ENCODE measurements at places on chromosomes 1 and 21.

GRCh38 chr1:194300340-194300739 lies 1113.9 kb upstream of the B3GALT2 start:
- no peak for DNase-seq

DNA sequence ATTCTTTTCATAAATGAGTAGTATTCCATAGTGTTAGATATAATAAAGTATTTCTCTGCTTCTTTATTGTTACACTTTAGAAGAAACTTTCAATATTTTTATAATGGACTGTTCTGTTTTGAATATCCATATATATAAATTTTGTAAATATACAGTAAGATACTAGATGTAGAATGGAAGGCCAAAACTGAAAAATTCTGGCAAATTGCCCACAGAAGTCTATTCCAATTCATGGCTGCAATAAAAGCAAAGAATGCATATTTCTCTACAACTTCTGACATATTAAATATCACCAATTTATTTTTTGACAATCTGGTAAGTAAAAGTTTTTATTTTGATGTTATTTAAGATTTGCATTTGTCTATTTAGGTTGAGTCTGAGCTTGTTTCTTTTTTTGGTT lies 532.5 kb downstream of the NCAM2 start:
- no peak for DNase-seq

DNA sequence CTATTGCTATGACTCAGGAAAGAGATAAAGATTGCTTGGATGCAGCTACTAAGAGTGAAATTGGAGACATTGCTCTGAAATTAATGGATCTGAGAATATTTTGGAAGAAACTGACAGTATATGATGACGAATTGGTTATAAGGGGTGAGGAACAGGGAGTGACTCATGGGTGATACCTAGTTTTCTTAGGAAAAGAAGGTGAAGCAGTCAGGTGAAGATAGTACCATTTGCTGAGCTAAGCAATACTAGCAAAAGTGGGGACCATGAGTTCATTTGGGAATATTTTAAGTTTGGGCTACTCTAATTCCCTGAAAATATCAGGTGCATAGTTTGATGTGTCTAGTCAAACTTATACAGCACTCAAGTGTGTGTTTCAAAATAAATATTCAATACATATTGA lies 260.1 kb upstream of the NFIA start:
- DNase-seq, result no peak

GRCh38 chr1:224217655-224218623 lies 34.9 kb downstream of the DEGS1 start:
- DNase-seq, result no peak

DNA sequence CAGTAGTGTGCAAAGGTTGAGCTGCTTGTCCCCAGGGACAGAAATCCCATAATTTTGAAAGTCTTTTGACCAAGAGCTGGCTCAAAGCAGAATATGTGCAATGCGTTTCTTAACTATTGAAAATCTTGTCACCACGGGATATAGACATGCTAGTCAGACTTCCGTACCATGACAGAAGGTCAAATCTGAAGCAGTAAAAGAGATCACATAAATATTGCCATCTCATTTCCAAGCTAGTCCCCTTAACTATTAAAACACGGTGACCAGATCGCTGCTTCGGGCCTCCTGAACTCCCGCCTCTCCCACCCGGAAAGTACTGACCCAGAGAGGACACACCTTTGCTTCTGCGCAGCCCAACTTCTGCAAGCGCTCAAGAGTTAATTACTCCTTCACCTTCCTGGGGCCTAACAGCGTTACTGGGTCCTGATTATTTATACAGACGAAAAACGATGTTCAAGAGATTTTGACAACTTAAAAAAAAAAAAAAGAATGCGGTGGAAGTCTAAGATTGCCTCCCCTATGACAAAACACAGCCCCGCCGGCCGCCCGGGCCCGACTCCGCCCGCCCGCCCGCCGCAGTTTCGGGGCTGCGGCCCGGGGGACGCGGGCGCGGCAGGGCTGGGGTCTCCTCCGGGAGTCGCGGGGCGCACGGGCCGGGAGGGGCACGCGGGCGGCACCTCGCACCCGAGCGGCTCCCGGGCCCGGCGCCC lies 692 bp downstream of the SORT1 start:
- no peak for DNase-seq

- no peak for DNase-seq
These were observed 13.2 kb downstream of the TMEM240 start for GRCh38 chr1:1527092-1527816.

GRCh38 chr1:92958203-92958970 lies 2.9 kb downstream of the DIPK1A start:
- no peak for DNase-seq

GRCh38 chr1:22780696-22781095 lies 70.1 kb downstream of the EPHB2 start:
- DNase-seq, result no peak

DNA sequence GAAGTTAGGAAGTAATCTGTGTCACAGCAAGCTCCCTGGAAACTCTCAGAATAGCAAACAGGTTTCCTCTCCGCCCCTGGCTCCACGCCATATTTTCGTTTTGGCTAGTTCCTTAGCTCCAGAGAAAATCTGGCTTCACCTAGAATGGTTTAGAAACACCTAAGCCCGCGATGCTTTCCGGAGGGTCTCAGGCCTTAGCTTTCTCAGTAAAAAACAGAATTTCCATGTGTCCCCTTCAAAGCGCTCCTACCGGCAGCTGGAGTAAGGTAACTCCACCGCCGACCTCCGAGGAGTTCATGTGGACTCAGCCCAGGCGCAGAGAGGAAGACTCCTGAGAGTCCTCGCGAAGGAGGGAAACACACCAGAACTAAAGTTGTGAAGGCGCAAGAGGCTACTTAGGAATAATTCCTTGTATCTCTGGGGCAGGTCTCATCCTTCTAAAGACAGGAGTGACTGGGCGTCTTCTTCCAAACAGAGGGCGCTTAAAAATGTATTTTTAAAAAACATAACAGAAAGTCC lies 406 bp downstream of the KIAA0040 start:
- DNase-seq, result no peak

- DNase-seq, result no peak
These were observed 72.2 kb upstream of the CD34 start for GRCh38 chr1:207983044-207983635.

DNA sequence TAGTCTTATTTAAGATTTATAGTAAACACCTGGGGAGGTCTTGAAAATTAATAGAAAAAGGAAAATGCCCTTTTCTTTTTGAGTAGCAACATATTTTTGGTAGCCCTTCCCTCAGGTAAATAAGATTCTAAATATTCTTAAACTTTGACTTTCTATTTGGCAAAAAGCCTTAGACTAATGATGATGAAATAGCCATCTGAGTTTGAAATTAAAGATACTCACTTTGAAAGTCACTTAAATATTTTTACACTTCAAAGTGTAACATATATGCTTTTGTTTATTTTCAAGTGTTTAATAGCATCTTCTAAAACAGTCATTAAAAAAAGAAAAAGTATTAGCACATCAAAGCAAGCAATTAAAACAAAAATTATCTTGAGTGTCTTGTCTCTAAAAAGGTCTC lies 135.1 kb downstream of the NEK7 start:
- no peak for DNase-seq

DNA sequence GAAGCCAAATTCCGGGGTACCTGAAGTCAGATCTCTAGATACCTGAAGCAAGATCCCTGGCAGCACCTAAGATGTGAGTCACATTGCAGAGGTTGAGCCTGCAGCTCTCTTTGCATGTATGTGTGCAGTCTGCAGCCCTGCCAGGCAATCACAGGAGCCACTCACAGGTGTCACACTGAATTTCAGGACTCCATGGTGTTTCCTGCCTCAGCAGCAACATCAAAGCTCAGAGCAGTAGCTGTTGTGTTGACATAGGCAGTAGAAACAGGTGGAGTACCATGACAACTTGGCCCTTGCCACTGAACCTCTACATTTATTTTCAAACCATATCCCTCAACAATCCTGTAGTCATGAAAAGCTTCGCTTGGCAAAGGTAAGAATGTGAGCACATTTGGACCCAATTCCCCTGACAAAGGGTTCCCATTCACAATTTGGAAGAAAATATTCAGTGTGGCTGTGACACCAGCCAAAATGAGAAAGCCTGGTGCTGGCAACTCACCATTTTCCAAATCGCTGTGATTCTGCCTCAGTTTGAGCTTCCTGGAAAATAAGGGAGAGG lies 419.8 kb upstream of the NFIA start:
- no peak for DNase-seq

GRCh38 chr1:183272390-183272848 lies 86.4 kb downstream of the LAMC2 start:
- DNase-seq, result no peak

- DNase-seq, result no peak
These were observed 123.5 kb downstream of the SLC45A1 start for GRCh38 chr1:8441426-8441825.

GRCh38 chr1:86156566-86157455 lies at the start of gene COL24A1:
Gene COL24A1, minus strand, starts transcription at chr1:86156772. Its CDS starts 376 bp downstream, at chr1:86156396.
- DNase-seq, result peak; percentile 39

GRCh38 chr1:28110555-28110954 lies 22.1 kb upstream of the EYA3 start:
- no peak for DNase-seq

DNA sequence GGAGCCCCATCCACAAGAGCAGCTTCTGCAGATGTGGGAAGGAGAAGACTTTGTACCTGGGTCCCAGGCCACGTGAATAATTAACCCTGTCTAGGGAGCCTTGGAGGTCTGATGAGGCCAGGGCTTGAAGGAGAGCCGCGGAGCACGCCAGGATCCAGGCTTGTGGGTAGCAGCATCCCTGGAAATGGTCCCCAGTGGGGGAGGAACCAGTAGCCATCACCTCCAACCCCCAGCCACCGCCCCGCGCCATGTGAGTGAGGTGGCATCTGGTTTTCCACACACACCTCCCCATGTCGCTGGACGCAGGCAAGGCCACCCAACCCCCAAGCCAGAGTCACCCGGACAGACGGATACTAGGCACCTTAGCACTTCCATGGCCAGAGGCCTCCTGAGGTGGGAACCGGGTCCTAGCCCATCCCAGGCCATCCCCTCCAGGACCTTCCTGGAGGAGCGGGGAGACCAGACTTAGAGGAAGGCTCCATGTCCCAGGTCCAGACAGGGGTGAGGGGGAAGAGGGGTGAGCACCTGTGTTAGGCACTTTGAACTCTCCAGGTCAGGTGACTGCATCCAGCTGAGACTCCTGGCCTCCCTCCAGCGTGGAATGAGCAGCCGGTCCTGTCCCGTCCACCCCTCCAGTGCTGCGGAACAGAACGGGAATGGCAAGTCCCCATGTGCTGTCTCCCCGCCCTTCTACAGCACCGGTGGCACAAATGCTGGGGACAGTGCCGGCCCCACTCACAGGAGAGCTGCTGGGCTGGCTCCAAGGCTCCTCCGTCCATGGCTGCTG lies 53.2 kb downstream of the RIPK4 start:
- DNase-seq, result no peak

DNA sequence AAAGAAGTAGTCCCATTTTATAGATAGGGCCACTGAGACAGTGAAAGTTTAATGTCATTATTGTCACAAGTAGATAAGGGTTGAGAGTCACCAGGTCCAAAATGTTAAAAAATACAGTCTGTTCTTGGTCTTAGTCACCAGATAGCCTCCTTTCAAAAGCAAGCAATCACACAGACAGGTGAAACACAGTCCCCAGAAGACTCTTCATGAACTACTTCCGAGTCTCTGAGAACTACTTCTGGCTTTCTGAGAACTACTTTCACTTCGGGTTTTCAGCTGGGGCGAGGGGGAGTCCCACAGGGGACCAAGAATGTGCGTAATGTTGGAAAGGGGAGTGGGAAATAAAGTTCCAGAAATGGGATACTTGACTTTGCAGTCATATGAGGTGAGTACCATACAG lies 143.2 kb downstream of the HHIPL2 start:
- DNase-seq, result no peak

- DNase-seq, result no peak
These were observed 38.3 kb downstream of the ZC3H11B start for GRCh38 chr1:219574484-219575087.

DNA sequence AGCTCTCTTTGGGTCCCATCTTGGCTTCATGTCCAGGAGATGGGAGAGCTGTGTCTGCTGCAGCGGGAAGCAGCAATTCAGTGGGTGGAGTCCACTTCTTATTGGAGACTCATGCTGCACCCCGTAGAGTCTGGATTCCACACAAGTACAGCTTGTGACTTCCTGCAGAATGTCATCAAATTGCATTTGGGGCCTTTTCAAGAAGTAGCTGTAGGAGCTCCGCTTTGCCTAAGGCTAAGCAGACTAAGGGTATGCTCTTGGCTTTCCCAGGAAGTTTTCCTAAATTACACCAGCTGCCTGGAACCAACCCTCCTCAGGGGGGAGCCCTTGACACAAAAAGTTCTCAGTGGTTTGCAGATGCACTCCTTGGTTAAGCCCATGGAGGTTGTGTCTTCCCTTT lies 5.7 kb upstream of the MOB3C start:
- DNase-seq, result no peak
